Naive thymus-derived CD4-positive, alpha-beta T cell (primary cell): ENCODE measurements at places on chromosomes 7 and 10. TPM values are rescaled to one million over a fixed set of nuclear protein-coding genes. Genes with fewer than 3 reads are reported as not detected.

- H3K4me3 ChIP-seq: no peak overlapping the region
- no peaks in the 10 kb centered on the region for H3K4me1 ChIP-seq
- no peak for DNase-seq
- H3K36me3 ChIP-seq: no peaks in the 10 kb centered on the region
Measured at GRCh38 chr7:20395104-20395503, 64.4 kb downstream of the ITGB8 start.

GRCh38 chr10:92559046-92559445, 14.8 kb downstream of the IDE start:
- no peaks in the 10 kb centered on the region for H3K4me1 ChIP-seq
- H3K36me3 ChIP-seq: no peaks in the 10 kb centered on the region
- no peak for DNase-seq
- H3K27me3 ChIP-seq: no peaks in the 10 kb centered on the region
- no peak overlapping the region for H3K27ac ChIP-seq

SFTPA1 gene
- total RNA-seq: not detected in 2 replicates

ARHGEF35 gene
- 4.0 TPM for total RNA-seq

STEAP2 gene
- not detected in 2 replicates for total RNA-seq

ZNF365 gene
- not detected in 2 replicates for total RNA-seq

DNA sequence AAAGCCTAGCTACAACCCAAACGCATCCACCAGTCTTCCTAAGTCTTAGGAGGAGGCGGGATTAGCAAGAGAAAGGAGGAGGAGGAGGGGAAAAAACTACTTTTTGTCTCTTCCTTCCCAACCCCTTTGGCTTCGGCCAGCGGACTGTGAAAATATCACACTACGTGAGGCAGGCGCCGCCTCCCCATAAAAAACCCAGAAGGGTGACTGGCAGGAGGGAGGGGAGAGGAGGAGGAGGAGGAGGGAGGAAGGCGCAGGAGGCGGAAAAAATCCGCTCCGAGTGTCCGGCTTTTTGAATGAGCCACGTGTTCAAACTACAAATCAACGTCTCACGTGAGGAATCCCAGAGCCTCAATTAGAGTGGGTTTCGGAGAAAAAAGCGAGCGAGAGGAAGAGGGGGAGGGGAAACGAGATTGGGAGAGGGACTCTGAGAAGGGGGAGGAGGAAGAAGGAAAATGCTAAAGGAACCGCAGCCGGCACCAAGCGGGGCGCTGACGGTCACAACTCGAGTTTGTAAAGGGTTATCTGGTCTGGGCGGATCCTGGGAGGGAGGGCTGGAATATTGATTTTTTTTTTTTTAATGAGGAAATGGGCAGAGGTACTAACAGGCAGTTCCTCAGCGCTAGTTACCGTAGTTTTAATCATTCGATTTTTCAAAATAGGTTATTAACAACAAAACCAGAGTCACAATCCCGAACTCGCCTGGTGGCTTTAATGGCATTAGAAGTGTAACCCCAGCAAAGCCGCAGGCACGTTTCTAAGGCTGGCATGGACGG, at the start of gene IGF2BP3:
TSS of gene IGF2BP3 (minus strand) at position 162 of the 776 bp plus-strand sequence. CDS start 381 bp downstream, outside the sequence.
- no peaks in the 10 kb centered on the region for H3K36me3 ChIP-seq
- peak; percentile 34 for DNase-seq
- H3K27ac ChIP-seq: no peak within 1 kb of the TSS
- peaks cover 42% of the 10 kb centered on the region for H3K4me1 ChIP-seq
- peak within 1 kb of the TSS; percentile 20 for H3K4me3 ChIP-seq
- H3K27me3 ChIP-seq: peaks cover 58% of the 10 kb centered on the region

DNAH11 gene
- total RNA-seq: 0.03 TPM

SFMBT2 gene
- 46.5 TPM for total RNA-seq

DNA sequence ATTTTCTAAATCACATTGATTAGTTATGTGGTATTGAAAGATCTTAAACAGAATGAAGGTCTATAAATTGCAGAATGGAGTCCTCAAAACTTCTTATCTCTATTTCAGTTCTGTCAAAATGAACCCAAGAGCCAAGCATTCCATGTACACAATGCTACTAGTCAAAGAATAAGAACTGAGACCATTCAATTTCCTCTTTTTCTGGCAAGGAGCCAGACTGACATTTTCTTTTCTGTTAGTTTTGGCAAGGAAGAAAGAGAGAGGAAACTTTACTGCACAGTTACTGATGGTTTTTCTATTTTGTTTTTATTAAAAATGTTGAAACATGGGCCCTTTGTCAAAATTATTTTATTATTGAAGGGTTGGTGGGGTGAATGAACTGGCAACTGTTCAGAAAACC, 181.8 kb upstream of the FERD3L start:
- no peaks in the 10 kb centered on the region for H3K36me3 ChIP-seq
- H3K27ac ChIP-seq: no peak overlapping the region
- H3K4me3 ChIP-seq: no peak overlapping the region

DNA sequence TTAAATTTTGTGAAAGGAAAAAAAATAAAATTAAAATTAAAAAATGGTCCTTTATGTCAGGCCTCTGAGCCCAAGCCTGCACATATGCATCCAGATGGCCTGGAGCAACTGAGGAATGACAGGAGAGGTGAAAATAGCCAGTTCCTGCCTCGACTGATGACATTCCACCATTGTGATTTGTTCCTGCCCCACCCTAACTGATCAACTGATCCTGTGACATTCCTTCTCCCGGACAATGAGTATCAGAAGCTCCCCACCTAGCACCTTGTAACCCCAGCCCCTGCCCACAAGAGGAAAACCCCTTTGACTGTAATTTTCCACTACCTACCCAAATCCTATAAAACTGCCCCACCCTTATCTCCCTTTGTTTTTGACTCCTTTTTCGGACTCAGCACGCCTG, 972.2 kb upstream of the GHITM start:
- DNase-seq: no peak
- H3K27me3 ChIP-seq: no peaks in the 10 kb centered on the region
- no peaks in the 10 kb centered on the region for H3K4me1 ChIP-seq
- H3K36me3 ChIP-seq: no peaks in the 10 kb centered on the region
- H3K4me3 ChIP-seq: no peak overlapping the region
- H3K27ac ChIP-seq: no peak overlapping the region

PTPN20 gene
- total RNA-seq: 1.1 TPM

- H3K4me3 ChIP-seq: no peak overlapping the region
- no peaks in the 10 kb centered on the region for H3K36me3 ChIP-seq
- no peak overlapping the region for H3K27ac ChIP-seq
- DNase-seq: no peak
- H3K4me1 ChIP-seq: no peaks in the 10 kb centered on the region
Measured at GRCh38 chr10:48547981-48548380, 56.9 kb downstream of the ARHGAP22 start.

DNA sequence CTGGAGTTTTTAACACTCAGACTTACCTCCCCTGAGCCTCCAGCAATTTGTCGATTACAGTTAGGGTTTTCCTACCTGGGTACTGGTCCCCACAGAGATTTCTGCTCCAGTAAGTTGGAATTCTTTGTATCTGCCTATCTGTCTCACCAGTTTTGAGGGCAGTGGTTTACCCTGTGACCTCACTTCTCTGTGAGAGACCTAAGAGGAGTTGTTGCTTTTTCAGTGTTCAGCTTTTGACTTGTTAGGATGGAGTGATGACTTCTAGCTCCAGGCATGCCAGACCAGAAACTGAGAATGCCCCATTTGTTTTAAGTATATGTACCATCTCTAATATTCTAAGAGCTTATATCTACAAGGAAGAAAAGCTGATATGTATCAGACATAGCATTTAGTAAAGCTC, 42.9 kb downstream of the CSGALNACT2 start:
- no peaks in the 10 kb centered on the region for H3K27me3 ChIP-seq
- DNase-seq: no peak
- no peaks in the 10 kb centered on the region for H3K4me1 ChIP-seq
- no peak overlapping the region for H3K4me3 ChIP-seq
- H3K36me3 ChIP-seq: peaks cover 4% of the 10 kb centered on the region

- H3K4me3 ChIP-seq: no peak overlapping the region
- DNase-seq: no peak
- H3K27me3 ChIP-seq: no peaks in the 10 kb centered on the region
- H3K4me1 ChIP-seq: no peaks in the 10 kb centered on the region
Measured at GRCh38 chr7:3899559-3899991, 598.5 kb downstream of the SDK1 start.

DNA sequence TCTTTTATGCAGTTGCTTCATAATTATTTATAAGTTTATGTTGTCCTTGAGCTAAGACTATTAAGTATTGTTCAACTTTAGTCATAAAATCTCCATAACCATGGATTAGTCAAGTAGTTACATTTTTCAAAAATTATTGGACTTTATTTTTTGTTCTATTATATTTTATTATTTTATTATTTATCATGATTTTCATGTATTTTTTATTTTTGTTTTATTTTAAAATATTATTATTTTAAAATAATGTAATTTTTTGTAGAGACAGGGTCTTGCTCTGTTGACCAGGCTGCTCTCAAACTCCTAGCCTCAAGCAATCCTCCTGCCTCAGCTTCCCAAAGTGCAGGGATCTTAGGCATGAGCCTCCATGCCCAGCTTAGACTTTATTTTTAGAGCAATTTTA, 102.3 kb downstream of the NOC3L start:
- DNase-seq: no peak
- H3K4me3 ChIP-seq: no peak overlapping the region
- H3K4me1 ChIP-seq: no peaks in the 10 kb centered on the region
- no peaks in the 10 kb centered on the region for H3K36me3 ChIP-seq

DNA sequence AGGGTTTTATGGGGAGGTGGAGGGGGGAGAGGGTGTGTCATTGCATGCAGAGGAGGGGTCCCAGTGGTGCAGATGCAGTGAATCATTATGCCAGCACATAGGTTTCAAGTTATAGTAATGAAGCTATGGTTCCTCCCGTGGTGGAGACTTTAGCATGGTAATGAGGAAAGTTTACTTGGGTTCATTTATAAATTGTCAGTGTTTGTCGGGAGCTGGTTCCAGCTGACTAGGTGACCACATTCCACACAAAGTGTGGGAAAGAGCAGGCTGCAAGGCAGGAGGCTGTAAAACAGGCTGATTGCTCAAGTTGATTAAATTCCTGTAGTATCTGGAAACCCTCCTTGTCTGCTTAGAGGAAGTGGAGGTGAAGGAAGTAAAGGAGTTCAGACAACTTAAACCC, 78.9 kb downstream of the SRI start:
- DNase-seq: no peak
- H3K27ac ChIP-seq: no peak overlapping the region
- no peaks in the 10 kb centered on the region for H3K36me3 ChIP-seq
- no peak overlapping the region for H3K4me3 ChIP-seq
- no peaks in the 10 kb centered on the region for H3K4me1 ChIP-seq

DNA sequence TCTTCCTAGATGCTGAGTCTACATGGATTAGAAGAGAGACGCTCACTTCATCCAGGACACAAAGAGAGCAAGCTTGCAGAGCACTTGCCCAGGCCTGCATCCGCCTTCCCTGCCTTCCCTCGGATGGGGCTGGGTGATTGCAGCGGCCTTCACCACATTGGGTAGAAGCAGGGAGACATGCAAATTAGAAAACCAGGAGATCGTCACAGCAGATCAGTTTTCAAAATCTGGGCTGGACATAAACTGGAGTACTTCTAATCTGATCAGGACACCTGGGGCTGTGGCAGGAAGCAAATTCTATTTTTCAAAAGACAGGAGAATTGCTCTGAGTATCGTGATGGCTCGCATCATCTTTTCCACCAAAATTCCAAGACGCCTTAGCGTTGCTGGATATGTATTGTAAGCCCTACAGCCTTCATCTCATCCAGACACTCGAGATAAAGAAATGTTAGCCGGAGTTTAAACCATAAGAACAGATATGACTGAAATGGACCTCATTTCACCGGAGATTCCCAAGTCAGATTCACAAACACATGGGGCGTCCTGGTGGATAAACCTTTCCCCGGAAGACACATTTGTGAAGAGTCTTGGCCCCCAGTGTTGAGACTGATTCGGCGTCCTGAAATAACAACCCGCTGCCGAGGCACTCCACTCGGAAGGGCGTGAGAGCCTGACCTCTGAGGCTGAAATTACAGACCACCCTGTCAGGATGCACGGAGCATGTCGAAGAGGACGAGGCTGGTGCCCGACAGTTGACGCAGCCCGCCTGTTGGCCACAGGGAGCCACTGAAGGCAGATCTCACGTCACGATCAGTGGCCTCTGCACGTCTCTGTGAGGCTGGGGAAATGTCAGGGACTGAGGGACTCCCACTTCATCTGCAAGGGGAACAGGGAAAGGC, 91.2 kb upstream of the PARD3 start:
- H3K27ac ChIP-seq: no peak overlapping the region
- H3K4me3 ChIP-seq: no peak overlapping the region
- H3K4me1 ChIP-seq: no peaks in the 10 kb centered on the region
- no peaks in the 10 kb centered on the region for H3K36me3 ChIP-seq
- no peaks in the 10 kb centered on the region for H3K27me3 ChIP-seq

DENND2A gene
- not detected for total RNA-seq
